ENCODE measurements at places on chromosomes 11 and 22.

- DNase-seq: no peak
Measured at GRCh38 chr11:81497202-81497804, 1236.4 kb downstream of the FAM181B start.

DNA sequence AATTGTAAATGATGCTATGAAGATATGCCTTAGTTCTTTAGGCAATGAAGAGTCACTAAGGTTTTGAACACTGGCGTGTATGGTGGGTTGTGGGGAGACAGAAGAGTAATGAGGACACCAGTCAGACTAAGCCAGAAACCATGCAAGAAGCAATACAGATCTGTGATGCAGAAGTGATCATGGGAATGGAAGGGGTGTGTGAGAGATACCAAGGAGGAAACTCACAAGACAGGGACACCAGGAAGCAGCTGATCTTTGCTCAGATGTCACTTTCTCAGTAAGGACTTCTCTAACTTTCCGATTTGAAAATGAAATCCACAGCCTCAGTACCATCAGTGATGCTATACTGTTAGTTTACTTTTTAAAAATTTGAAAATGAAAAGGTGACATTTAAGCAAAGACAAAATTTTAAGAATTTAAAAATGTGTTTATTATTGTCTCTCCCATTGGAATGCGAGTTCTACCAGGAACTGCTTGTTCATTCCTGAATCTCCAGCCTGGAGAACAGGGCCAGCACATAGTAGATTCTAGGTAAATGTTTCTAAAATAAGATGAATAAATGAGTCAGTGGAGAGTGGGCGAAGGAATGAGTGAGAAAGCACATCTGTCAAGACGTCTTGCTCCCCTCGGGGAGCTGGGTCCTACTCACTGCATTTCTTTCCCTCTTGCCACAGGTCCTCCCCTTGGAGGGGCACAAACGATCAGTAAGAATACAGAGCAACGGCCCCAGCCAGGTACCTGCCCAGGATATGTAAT, 60.4 kb downstream of the KCNJ1 start:
- no peak for DNase-seq

DNA sequence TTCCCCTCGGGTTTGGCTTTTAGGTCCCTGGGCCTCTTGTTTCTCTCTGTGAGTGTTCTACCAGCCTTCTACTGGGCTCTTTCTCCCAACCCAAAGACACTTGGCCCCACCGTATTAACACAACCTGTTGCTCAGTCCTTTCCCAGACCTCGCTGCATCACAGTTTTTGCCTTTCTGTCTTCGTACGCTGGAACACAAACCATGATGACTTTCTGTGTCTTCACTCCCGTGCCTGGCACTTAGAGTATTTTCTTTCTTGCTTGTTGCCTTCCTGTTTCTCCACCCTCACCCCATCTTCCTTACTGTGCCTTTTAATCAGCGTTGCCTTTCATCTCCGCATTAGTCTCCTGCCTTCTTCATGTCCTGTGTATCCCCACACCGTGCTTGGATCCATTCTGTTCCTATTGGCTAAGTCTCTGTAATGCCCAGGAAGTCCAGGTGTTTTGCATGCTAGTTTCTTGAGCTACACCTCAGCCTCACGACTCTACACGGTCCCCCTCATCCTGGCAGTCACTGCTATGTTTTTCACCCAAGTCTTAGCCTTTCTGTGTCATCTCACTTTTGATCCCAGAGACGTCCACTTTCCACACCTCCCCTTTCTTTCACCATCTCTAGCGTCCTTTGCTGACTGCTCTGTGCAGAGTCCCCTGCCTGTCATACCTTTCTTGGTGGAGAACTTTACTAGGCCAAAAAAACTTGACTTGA, 1.6 kb downstream of the MARK2 start:
- no peak for DNase-seq

DNA sequence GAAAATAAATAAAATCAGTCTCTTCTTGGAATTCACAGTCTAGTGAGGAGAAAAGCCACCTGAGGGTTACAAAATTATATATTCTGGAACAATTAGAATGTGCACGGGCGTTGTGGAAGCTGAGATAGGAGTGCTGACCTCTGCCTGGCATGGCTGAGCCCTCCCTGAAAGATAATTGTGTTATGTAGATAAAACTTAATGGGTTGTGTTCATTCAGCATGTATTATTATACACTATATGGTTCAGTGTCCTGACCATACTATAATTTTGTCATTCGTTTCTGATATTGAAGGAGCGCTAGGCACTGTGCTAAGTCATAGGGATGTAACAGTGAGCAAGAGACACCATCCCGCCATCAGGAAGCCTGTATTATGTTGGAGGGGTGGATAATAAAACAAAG, 3.7 kb downstream of the ACAT1 start:
- no peak for DNase-seq

DNA sequence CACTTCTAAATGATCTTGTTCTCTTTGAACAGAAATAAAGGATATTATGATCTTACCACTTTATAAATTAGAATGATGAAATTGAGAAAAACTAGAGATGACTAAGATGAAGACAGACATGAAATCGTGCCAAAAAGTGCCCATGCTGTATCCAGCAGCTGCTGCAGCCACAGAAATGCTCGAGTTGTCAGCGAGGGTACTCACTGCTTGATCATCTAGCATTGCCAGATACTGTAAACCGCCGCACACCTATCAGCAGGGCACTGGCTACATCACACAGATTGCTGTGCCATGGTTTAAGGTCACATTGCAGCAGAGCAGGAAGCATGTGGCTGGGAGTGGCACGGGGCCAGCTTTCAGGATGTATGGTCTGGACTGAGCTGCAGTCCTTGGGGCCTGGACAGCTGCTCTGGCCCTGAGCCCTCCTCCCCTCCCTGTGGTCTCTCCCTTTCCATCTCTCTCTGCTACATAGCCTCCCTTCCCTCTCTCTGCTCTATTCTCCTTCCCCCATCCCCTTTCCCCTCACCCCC, 51.0 kb upstream of the SEPTIN5 start:
- DNase-seq: no peak

- no peak for DNase-seq
Measured at GRCh38 chr22:48334971-48335370, 1492.7 kb downstream of the BRD1 start.

DNA sequence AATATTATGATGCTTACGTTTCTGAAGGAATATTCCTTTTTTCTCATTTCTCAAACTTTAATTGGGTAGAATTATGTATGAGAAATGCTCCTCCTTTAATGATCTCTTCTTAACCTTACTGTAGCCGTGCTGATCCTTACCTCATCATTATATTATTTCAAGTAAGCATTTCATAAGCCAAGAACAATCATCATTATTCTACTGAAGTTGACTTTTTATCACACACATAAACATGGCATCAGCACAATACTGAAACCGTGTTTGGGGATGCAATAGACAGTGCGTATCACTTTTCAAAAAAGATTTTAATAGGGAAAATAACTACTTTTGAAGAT, 162.8 kb downstream of the ARHGAP42 start:
- DNase-seq: no peak

- DNase-seq: no peak
Measured at GRCh38 chr22:23074451-23074850, 4.1 kb downstream of the GNAZ start.

DNA sequence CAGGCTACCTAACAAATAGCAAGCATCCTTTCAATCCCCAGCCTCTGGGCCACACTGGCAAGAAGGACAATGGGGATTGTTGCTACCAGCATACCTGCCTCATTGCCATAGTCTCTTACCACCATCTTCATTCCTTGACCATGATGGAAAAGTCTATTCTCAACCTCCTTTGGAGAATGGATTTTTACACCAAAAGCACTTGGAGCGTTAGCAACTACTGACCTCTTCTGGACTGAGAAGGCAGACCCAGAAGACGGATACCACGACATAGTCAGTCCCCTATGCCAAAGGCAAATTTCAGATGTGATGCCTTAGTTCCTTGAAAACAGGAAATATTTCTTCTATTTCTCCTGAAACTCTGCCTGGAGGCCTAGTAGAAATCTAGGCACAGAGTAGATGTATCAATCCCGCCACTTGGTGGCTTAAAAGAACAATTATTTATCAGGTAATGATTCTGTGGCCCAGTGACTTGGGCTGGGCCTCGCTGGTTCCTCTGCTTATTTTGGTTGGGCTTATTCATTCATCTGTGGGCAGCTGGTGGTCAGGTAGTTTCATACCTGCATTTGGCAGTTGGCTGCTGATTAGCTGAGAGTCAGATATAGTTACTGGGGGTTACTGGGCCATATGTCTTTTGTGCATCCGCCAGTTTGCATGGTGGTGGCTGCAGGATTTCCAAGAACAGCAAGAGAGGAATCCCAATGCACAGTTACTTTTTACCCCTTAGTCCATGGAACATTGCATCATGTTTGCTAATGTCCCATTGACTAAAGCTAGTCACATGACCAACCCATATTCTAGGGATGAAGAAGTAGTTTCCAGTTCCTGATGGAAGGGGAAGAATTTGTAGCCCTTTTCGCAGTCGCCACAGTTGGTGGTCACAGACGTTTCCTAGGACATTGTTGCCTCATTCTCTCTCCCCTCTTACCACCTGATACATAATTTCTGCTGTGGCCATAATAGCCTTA, 75.2 kb downstream of the DHCR7 start:
- DNase-seq: no peak

- DNase-seq: no peak
Measured at GRCh38 chr11:11813288-11813962, 28.3 kb upstream of the USP47 start.

DNA sequence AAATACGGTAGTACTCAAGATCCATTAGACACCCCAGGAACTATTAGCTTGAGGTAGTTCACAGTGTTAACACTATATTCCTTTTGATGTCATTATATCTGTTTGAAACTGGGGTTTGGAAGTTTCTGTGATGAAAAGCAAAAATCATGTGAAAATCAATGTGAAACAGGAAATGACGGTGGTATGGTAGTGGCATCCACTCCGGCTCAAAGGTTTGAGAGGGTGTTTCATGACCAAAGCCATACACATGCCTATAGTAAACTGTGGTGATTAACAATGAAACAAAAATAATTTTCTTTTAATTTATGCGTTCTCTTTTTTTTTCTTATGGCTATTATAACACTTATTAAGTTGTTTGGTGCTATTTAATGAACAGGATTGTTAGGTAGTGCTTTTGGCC, 10.9 kb downstream of the RAB38 start:
- DNase-seq: no peak

GRCh38 chr11:22157531-22157930, 35.4 kb upstream of the ANO5 start:
- DNase-seq: no peak

- DNase-seq: no peak
Measured at GRCh38 chr11:28442131-28442530, 333.9 kb downstream of the METTL15 start.

- DNase-seq: no peak
Measured at GRCh38 chr11:126214441-126214840, 2.9 kb downstream of the FAM118B start.

- no peak for DNase-seq
Measured at GRCh38 chr11:131671734-131672133, 301.3 kb downstream of the NTM start.

- no peak for DNase-seq
Measured at GRCh38 chr11:126636911-126637794, 281.7 kb downstream of the ST3GAL4 start.

GRCh38 chr11:98564233-98564632, 456.5 kb upstream of the CNTN5 start:
- no peak for DNase-seq

DNA sequence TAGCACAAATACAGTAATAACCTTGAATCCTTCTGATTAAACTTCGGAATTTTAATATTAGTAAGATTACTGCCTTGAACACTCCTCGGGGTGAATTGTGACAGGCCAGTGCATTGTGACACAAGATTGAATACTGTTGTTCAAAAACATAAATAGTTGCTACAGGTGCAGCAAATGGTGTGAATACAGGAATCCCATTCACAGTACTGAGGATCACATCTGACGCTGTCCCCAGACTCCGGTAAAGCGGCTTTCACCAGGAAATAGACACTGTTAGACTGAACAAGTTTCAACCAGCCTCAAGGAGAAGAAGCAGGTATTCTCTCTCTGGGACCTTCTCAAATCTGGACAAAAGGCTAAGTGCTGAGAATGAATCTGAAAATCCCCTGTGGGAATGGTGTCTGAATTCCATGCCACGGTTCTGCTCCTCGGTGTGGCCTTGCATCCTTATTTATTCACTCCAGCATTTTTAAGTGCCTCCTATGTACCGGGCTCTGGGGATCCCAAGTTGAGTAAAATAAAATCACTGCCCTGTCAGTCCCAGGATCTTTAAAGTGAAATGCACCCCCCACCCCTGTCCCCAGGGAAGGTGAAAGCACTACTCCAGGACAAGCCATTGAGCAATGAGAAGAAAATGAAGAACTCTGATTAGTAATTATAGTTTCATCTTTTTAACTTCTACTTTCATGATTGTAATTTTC, 3.4 kb downstream of the LGR4 start:
- DNase-seq: no peak

DNA sequence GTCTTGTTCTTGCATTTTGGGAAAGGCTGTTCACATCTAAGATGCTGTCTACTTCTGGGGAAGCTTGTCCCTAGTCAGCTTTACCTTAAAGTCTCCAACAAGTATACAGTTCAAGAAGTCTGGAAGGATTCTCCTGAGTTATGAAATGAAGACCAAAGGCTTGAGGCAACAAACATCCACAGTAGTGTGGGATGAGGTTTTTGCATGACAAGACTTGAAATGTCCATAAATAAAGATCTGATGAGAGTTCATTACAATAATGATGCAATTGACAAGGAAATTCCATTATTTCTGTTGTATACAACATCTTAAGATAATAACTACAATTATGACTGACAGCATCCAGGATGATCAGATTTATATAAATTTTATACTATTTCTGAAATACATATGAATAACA, 21.3 kb upstream of the KDM4E start:
- DNase-seq: no peak
